ENCODE measurements at places on chromosomes 12 and 14. TPM values are rescaled to one million over a fixed set of nuclear protein-coding genes. Genes with fewer than 3 reads are reported as not detected.

GRCh38 chr12:110361216-110361615 lies 42.3 kb downstream of the ANAPC7 start:
- no peak overlapping the region for H3K27ac ChIP-seq
- DNase-seq, result no peak
- no peaks in the 10 kb centered on the region for H3K27me3 ChIP-seq
- no peaks in the 10 kb centered on the region for H3K36me3 ChIP-seq

- no peaks in the 10 kb centered on the region for H3K27me3 ChIP-seq
- no peaks in the 10 kb centered on the region for H3K4me1 ChIP-seq
- H3K4me3 ChIP-seq, result no peak overlapping the region
- H3K36me3 ChIP-seq, result no peaks in the 10 kb centered on the region
- DNase-seq, result no peak
- H3K27ac ChIP-seq, result no peak overlapping the region
These were observed 129.4 kb downstream of the SCARB1 start for GRCh38 chr12:124734224-124734788.

GRCh38 chr12:103586132-103586531 lies 941 bp upstream of the STAB2 start:
- DNase-seq, result no peak
- no peak overlapping the region for H3K27ac ChIP-seq
- no peak overlapping the region for H3K4me3 ChIP-seq

- no peak overlapping the region for H3K27ac ChIP-seq
- no peak for DNase-seq
- no peak overlapping the region for H3K4me3 ChIP-seq
- H3K27me3 ChIP-seq, result no peaks in the 10 kb centered on the region
These were observed 69.8 kb upstream of the PYGL start for GRCh38 chr14:51014086-51014485.

DNA sequence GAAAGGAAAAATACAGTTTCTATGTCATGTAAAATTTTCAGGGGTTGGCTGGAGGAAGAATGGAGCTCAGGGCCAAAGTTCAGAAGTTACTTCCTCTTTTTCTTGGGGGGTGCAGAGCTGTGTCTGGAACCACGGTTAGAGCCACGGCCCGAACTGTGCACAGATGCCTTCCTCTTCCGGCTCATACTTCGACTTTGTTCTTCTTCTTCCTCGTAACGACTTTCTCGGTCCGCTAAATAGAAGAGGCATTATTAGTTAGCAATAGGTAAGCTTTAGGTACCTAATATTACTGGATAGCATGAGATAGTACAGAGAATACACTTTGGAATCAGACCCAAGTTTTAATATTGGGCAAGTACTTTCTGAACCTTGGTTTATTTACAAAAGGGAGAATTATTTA lies 31.2 kb downstream of the SUPT16H start:
- no peaks in the 10 kb centered on the region for H3K36me3 ChIP-seq
- no peaks in the 10 kb centered on the region for H3K27me3 ChIP-seq
- DNase-seq, result no peak
- H3K27ac ChIP-seq, result no peak overlapping the region

GRCh38 chr14:48289701-48290100 lies 614.3 kb upstream of the MDGA2 start:
- H3K4me1 ChIP-seq, result no peaks in the 10 kb centered on the region
- no peak overlapping the region for H3K4me3 ChIP-seq
- no peak overlapping the region for H3K27ac ChIP-seq
- no peaks in the 10 kb centered on the region for H3K27me3 ChIP-seq

DNA sequence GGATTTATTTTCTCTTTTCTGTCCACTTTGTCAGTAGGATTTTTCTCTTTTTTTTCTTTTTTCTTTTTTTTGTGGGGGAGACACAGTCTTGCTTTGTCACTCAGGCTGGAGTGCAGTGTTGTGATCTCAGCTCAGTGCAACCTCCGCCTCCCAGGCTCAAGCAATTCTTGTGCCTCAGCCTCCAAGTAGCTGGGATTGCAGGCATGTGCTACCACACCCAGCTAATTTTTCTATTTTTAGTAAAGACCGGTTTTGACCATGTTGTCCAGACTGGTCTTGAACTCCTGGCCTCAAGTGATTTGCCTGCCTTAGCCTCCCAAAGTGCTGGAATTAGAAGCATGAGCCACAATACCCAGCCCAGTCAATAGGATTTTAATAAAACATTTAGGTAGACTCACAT lies 21.0 kb upstream of the TBK1 start:
- H3K27ac ChIP-seq, result no peak overlapping the region
- no peaks in the 10 kb centered on the region for H3K4me1 ChIP-seq

GRCh38 chr12:64125913-64126312 lies 96.2 kb downstream of the KICS2 start:
- no peak overlapping the region for H3K4me3 ChIP-seq
- H3K36me3 ChIP-seq, result no peaks in the 10 kb centered on the region
- DNase-seq, result no peak
- H3K27me3 ChIP-seq, result no peaks in the 10 kb centered on the region

DNA sequence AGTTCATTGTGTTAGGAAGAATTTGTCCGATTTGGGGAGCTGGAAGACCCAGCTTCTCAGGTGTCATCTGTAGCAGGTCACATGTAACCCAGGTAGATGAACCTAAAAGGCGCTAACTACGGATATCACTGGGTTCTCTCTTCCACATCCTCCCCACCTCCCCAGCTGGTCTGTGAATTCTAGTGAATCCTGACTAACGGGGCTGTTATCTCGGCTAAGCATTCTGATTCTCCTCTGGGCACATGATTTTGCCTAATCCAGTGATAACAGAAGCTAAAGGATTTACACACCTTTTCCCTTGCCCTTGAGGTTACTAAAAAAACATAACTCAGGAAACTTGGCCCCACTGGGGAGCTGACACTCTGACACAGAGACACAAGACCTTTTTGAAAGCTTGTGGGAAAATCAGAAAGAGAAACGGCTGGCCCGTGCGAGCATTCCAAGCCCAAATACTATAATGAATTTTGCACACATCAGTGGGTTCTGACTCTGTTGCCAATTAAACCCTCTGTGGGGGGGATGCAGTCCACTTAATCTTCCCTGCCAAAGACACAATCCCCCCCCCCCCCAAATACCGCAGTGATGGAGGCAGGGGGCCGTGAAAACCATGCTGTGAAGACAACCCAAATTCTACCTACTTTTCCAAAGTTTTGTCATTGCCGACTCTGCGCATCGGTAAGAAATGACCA lies 81.0 kb upstream of the FZD10 start:
- H3K27ac ChIP-seq, result no peak overlapping the region
- no peak overlapping the region for H3K4me3 ChIP-seq
- no peaks in the 10 kb centered on the region for H3K27me3 ChIP-seq
- H3K36me3 ChIP-seq, result no peaks in the 10 kb centered on the region

- peaks cover 7% of the 10 kb centered on the region for H3K4me1 ChIP-seq
- DNase-seq, result no peak
- no peaks in the 10 kb centered on the region for H3K36me3 ChIP-seq
- H3K27me3 ChIP-seq, result no peaks in the 10 kb centered on the region
- no peak overlapping the region for H3K4me3 ChIP-seq
These were observed 11.0 kb upstream of the ANKLE2 start for GRCh38 chr12:132772606-132773005.

DNA sequence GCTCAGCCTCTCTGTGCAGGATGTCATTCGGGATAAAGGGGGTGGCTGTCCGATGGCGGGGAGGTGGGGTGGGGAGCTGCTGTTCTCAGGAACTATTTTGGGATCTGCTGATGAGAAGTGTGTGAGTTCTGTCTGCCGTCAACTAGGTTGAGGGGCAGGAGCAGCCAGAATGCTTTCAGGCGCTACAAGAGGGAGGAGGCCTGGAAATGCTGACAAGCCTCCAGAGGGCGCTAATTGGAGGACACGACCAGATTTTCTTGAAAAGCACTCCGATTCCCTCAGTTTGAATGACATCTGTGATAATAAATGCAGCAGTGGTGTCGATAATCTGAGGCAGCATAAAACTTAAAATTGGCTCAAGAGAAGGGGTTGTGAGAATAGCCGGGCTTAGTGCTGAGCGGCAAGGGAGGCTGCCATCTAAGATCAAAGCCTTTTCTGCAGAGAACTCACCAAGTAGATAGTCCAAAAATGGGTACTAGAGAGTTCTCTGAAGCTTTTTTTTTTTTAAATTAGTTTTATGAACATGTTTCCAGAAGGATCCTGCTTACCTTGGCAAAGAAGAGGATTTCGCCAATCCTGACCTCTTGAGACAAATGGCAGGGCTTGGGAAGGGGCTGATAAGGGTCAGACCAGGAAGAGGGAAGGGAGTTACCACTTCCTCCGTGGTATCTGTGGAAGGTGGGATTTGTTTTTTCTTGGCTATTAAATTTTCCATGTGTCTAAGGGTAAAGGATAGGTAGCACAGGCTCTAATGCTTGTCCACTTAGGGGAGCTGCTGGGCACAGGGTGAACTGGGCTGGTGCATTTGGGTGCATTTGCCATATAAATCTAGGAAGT lies 94.4 kb downstream of the CRACR2A start:
- H3K4me3 ChIP-seq, result no peak overlapping the region
- H3K27ac ChIP-seq, result no peak overlapping the region
- no peak for DNase-seq
- no peaks in the 10 kb centered on the region for H3K27me3 ChIP-seq
- no peaks in the 10 kb centered on the region for H3K4me1 ChIP-seq
- H3K36me3 ChIP-seq, result no peaks in the 10 kb centered on the region

GRCh38 chr14:24678801-24679247 lies 44.8 kb upstream of the GZMB start:
- no peaks in the 10 kb centered on the region for H3K4me1 ChIP-seq
- DNase-seq, result no peak
- H3K36me3 ChIP-seq, result no peaks in the 10 kb centered on the region

DNA sequence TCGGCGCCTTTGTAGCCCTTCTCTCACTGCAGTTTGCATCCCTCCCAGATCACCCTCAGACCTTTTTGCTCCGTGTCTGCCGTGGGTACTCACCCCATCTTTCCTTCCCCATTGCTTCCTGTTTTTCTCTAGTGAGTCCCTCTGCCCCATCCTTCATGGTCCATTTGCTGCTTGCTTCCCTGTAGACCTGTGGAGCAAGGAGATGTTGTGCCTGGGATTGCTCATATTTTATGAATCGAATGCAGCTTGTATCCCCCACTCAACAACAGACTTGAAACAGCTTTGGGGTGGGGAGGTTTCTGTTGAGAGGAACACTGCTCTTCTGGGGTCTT lies 661 bp downstream of the DENR start:
- H3K36me3 ChIP-seq, result no peaks in the 10 kb centered on the region
- no peaks in the 10 kb centered on the region for H3K27me3 ChIP-seq
- peak overlapping the region; percentile 75 for H3K4me3 ChIP-seq
- DNase-seq, result no peak

GRCh38 chr14:93733631-93734030 lies 54.7 kb downstream of the PRIMA1 start:
- H3K36me3 ChIP-seq, result peaks cover 7% of the 10 kb centered on the region
- no peak overlapping the region for H3K4me3 ChIP-seq
- no peaks in the 10 kb centered on the region for H3K4me1 ChIP-seq
- H3K27me3 ChIP-seq, result no peaks in the 10 kb centered on the region
- no peak overlapping the region for H3K27ac ChIP-seq

GRCh38 chr14:36661506-36662257 lies at the start of gene PAX9:
PAX9 (plus strand) TSS chr14:36661860; CDS start chr14:36662090, 230 bp downstream.
- peak within 1 kb of the TSS; percentile 37 for H3K4me3 ChIP-seq
- H3K27me3 ChIP-seq, result peaks cover 38% of the 10 kb centered on the region
- no peak for DNase-seq
- peaks cover 55% of the 10 kb centered on the region for H3K4me1 ChIP-seq

DNA sequence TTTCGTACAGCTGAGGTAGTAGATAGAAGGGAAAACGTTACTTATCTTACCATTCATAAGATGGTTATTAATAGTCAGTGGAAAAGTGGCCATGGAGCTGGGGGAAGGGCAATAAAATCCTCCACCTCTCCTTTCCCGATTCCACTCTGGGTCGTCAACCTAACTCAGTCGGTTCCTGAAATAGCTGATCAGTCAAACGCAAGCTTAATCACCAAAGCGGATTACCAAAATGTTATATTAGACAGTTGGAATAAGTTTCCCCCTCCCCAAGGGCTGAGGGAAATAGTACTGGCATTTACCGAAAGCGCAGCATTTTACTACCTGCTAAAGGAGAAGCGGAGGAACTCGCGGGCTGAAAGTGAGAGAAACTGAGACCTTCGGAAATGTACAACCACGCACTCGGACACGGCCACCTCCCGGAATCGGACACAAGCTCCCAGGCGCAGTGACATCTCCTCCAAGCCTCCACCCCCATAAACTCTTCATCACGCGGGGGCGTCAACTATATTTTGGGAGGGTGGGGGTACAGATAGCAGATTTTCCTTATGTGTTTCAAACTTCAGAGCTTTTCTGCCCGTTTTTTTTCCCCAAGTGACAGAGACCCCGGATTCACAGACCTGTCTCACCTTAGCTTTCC lies 1.2 kb downstream of the PPM1H start:
- DNase-seq, result no peak
- H3K4me1 ChIP-seq, result peaks cover 17% of the 10 kb centered on the region
- no peak overlapping the region for H3K27ac ChIP-seq

The KRT77 gene
- 2.5 TPM for total RNA-seq

The GNB3 gene
- 5.2 TPM for total RNA-seq

The IL22 gene
- total RNA-seq, result not detected

The PPP1CC gene
- total RNA-seq, result 87.9 TPM

The ANKRD33 gene
- not detected for total RNA-seq

The IFT43 gene
- total RNA-seq, result 47.4 TPM

The PLD4 gene
- total RNA-seq, result not detected

The CCDC197 gene
- not detected for total RNA-seq
